ENCODE measurements at places on chromosomes 16 and 17. TPM values are rescaled to one million over a fixed set of nuclear protein-coding genes. Genes with fewer than 3 reads are reported as not detected.

The ABHD15 gene
- total RNA-seq, result 20.8 TPM

The PYY gene
- not detected for total RNA-seq

The ZNF750 gene
- total RNA-seq, result not detected

The TBC1D26 gene
- not detected for total RNA-seq

The GRAPL gene
- not detected for total RNA-seq

The LAT gene
- total RNA-seq, result 6.1 TPM

The CMC2 gene
- total RNA-seq, result 120 TPM

The HSD11B2 gene
- 1.3 TPM for total RNA-seq

The SLC6A4 gene
- not detected for total RNA-seq

The DBNDD1 gene
- total RNA-seq, result 61.2 TPM

The SLC13A2 gene
- total RNA-seq, result 0.06 TPM

The NACA2 gene
- not detected for total RNA-seq

The HSPB9 gene
- total RNA-seq, result not detected

The RPRML gene
- 0.33 TPM for total RNA-seq

The KCNAB3 gene
- total RNA-seq, result 2.4 TPM

The TOB1 gene
- 74.8 TPM for total RNA-seq

The TP53TG3D gene
- total RNA-seq, result 0.84 TPM

Data from A549 treated with DMSO at 1 μM for 4 hours (cell line).